ENCODE measurements at places on chromosomes 5 and 9. TPM values are rescaled to one million over a fixed set of nuclear protein-coding genes. Genes with fewer than 3 reads are reported as not detected.

WNK2 gene
- total RNA-seq, result not detected

WNT8A gene
- total RNA-seq, result not detected

SLIT3 gene
- total RNA-seq, result not detected

PFDN1 gene
- 24.8 TPM for total RNA-seq

PCSK5 gene
- 7.9 TPM for total RNA-seq

NKD2 gene
- not detected for total RNA-seq

TAF11L5 gene
- not detected for total RNA-seq

SLC38A9 gene
- 28.2 TPM for total RNA-seq

DPYSL3 gene
- total RNA-seq, result 0.06 TPM

F2RL1 gene
- total RNA-seq, result 5.1 TPM

ANKRD33B gene
- 2.0 TPM for total RNA-seq
